CD4-positive, alpha-beta T cell (primary cell): ENCODE measurements at places on chromosomes 12 and 14. TPM values are rescaled to one million over a fixed set of nuclear protein-coding genes. Genes with fewer than 3 reads are reported as not detected.

DNA sequence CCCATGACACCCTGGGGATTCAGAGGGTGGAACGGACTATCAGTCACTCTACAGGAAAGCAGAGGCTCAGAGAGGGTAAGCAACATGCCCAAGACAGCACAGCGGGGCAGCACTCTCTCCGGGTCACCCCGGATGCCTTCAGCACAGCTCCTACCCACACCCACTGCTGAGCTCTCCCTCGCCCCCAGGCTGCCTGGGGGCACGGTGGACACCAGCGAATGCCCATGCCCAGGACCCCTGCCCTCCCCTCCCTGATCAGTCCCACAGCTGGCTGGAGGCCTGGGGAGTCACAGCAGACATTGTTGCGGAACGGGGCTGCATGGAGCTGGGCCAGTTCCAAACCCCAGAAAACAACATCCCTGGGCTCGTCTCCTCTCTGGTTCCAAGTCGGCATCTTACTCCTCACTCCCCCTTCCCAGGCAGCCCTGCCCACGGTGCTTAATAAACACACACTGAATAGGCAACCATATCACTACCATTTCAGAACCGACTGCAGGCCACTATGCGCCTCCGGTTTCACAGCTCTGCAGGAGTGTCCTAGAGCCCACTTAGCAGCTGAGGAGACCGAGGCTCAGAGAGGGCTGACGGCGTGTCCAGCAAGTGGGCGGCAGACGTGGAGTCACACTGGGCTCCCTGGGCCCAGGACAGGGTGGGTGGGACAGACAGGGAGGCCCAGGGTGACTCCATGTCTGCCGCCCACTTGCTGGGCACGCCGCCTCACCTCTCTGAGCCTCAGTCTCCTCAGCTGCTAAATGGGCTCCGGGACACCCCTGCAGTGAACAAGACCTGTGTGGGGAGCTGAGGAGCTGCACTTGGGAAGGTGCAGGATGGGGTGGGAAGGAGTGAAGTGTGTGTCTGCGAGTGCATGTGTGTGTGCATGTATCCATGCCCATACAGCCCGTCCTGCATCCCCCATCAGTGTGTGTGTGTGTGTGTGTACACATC, 27.0 kb downstream of the CCDC85C start:
- no peak for DNase-seq

GRCh38 chr12:95243497-95244183, 26.0 kb downstream of the VEZT start:
- no peak for DNase-seq

DNA sequence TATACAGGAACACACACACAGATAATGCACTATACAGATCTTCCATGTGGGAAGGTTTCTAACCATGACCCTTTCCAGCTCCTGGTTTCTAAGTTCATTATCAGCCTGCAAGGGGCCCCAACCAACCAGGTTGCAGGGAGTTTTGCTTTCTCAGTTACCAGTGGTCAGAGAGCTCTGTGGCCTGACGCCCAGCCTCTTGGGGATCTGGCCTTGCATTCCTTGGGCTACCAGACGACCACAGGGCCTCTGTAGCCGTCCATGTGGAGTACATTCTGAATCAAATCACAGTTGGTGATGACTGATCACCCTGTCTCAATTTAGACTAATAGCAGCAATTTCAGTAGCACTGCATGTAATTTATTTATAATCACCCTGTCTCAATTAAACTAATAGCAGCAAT, 47.5 kb downstream of the PAH start:
- DNase-seq = no peak

- DNase-seq = no peak
These were observed 299.7 kb upstream of the RGS6 start for GRCh38 chr14:71632440-71632946.

Gene IGF1
- not detected for total RNA-seq

DNA sequence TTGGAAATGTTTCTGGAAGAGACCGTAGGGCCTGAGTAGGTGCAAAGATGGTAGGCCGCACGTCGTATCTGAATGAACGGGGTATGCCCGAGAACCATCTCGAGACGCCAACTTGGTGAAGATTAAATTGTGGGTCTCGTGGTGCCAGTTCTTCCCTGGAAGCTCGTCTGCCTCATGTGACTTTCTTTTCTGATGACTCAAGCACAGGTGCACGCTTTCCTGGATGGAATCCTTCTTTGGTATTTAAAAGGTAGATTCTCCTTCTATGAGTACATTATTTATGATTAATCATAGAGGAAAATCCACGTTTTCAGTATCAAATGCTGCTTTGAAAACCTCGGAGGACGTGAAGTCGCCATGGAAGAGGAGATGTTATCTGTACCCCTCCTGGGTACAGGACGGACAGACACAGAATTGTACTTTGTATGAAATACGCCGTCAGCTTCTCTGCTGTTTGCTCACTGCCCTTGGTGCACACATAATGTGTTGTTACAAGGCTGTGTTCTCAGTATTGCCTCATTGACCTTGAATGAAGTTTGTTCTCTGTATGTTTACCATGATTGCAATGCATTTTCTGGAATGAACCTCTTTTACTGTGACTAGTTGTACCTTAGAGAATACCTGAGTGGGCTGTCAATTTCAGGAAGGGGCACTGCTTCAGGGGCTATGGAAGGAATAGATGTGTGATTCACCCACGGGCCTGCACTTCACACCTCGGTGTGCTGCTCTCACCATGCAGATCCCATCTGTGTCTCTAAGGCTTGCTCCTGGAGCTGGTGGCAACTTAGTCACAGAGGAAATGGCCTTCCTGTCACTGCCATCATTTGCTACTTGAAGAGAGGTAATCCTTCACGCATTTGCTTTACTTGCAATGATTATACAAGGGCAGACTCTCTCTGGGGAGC, 137.3 kb upstream of the RTL1 start:
- DNase-seq = no peak

GRCh38 chr12:12039897-12040296, 30.8 kb upstream of the BCL2L14 start:
- DNase-seq = no peak
